ENCODE measurements at places on chromosomes 7 and 10. TPM values are rescaled to one million over a fixed set of nuclear protein-coding genes. Genes with fewer than 3 reads are reported as not detected.

- no peaks in the 10 kb centered on the region for H3K27me3 ChIP-seq
- H3K4me1 ChIP-seq, result peaks cover 12% of the 10 kb centered on the region
- no peak overlapping the region for H3K27ac ChIP-seq
- H3K36me3 ChIP-seq, result no peaks in the 10 kb centered on the region
- no peak for DNase-seq
These were observed 44.7 kb downstream of the SH2D4B start for GRCh38 chr10:80582286-80582960.

GRCh38 chr7:43058271-43059066, 54.0 kb upstream of the HECW1 start:
- H3K36me3 ChIP-seq, result no peaks in the 10 kb centered on the region
- no peak overlapping the region for H3K4me3 ChIP-seq
- H3K27me3 ChIP-seq, result no peaks in the 10 kb centered on the region
- DNase-seq, result no peak
- no peak overlapping the region for H3K27ac ChIP-seq

DNA sequence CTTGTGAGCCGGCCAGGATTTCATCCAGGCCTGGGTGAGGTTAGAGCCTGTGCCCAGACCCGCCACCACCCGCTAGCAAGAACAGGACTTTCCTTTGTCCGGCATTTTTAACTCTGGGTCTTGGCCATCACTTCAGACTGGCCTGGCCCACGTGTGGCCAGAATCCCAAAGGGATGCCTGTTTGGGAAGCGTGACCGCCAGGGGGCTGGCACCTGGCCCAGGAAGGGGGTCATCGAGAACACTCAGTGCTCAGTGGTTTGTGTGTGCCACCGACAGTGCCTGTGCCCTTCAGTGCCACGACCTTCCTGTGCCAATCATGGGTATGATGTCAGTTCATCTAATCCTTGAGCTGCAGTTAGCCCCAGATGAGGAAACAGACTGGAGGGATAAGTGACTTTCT, 85.0 kb downstream of the ZMIZ1 start:
- no peaks in the 10 kb centered on the region for H3K36me3 ChIP-seq
- no peaks in the 10 kb centered on the region for H3K27me3 ChIP-seq
- no peak for DNase-seq
- H3K4me3 ChIP-seq, result no peak overlapping the region

Gene ITPRID1
- not detected for total RNA-seq

Gene ANXA8L1
- not detected for total RNA-seq

Measured in Karpas-422 (cell line).